ENCODE measurements at places on chromosomes 7 and 10.

- DNase-seq: peak; percentile 43
Observed at GRCh38 chr10:49539320-49539885, 482 bp upstream of the ERCC6 start.

DNA sequence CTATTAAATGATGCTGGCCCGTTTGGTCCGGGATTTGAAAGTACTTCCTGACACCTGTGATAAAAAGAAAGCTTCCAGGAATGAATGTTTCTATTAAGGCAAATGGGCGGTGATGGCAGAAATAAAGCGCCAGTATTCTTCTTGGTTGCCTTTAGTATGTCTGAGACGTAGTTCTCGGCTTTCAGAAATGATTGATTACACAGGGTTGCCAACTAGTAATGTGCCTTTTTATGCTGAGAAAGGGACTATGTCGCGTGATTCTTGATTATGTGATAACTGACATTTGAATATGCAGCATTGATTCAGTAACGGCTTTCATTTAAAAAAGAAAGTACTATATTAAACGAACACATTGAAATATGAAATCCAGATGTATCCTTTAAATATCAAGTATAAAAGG, 13.9 kb downstream of the ZRANB1 start:
- DNase-seq: no peak

DNA sequence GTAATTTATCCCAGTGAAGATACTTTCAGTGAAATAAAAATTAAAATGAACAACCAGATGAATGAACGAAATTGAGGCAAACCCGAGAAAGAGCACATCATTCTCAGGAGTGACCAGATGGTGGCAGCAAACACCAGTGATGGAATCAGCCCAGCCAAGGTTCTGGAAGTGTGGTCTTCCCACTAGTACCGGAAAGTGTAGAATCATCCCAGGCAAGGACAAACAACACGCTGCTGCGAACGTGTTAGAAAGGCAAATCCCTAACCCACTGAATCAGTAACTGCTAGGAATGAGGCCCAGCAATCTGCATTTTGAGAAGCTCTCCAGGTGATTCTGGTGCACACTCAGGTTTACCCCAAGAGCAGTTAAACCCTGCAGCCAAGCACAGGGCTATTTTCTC, 15.5 kb upstream of the SLC18A3 start:
- peak; percentile 67 for DNase-seq

- DNase-seq: no peak
Observed at GRCh38 chr10:28761084-28761846, 83.9 kb downstream of the BAMBI start.

DNA sequence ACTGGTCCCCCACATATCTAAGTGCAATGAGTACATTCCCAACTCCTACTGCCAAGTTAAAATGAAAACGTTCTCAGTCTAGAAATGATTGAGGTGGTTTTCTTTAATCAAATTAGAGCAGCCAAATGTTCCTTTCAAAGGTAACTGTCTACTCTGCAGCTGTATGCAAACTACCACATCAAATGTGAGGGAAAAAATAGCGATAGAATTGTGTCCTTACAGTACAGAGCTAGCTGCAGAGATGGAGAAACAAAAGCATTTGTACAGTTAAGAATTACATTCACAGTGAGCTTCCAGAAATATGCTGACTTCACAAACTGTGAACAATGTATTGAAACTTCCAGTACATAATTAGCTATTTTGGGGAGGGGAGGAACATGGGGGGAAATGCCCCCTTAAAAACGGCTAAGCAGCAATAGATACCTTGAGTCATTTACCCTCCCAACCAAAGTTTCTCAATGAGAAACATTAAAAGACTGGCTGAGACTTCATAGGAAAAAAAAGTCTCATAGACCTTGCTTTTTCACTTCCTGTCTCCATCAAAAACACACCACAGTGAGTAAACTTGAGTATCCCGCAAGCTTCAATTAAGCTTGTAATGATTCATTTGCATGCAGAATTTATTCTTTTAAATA, 22.9 kb downstream of the CDK6 start:
- DNase-seq: peak; percentile 79

GRCh38 chr10:130998642-130999041, 312.9 kb downstream of the TCERG1L start:
- DNase-seq: no peak

DNA sequence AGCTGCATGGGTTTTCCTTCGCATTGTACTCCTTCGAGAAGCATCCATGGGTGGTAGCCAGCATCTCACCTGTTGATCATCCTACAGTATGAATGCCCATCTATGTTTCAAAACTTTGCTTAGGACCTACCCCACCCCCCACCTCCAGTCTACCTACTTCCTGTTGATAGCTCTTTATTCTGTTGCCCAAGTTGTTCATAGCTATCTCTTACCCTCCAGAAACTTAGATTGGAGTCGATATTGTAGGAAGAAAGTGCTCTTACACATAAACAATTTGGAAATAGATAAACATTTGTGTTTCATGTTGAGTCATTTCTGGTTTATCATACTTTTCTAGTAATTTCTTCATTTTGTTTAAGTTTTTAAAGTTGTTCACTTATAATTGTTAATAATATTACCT, 90.1 kb downstream of the FAS start:
- no peak for DNase-seq

- no peak for DNase-seq
Observed at GRCh38 chr10:26243351-26243720, 26.8 kb downstream of the GAD2 start.

DNA sequence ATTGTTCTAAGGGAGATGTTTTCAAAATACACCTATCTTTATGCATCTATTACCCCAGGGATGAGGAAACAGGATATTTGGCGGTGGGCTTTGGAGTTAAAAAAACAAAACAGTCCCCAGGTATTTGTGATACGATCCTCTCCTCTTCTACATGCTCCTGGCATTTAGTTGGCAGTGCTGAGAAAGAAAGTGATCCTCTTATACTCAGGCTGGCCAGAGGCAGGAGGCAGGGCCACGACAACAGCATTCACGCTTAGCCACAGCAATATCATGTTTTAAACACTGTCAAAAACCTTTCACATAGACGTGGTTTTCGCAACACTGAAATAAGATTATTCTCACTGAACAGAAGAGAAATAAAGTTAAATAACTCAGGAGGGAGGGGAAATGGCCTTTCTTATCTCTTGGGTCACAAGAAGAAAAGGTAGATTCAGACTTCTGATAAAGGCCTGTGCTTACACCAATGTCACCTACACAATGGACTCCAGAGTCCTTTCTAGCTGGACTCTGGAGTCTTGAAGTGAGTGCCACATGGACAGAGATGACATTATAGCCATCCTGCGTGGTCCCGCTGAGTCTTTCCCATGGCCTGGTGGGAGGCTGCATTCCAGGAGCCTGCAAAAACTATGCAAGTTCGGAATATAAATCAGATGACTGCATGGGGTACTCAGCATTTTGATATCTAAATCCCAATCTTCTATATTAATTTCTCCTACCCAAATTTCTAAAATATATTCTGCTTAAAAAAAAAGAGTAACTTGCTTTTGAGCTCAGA, 88.7 kb downstream of the PIP4K2A start:
- no peak for DNase-seq

DNA sequence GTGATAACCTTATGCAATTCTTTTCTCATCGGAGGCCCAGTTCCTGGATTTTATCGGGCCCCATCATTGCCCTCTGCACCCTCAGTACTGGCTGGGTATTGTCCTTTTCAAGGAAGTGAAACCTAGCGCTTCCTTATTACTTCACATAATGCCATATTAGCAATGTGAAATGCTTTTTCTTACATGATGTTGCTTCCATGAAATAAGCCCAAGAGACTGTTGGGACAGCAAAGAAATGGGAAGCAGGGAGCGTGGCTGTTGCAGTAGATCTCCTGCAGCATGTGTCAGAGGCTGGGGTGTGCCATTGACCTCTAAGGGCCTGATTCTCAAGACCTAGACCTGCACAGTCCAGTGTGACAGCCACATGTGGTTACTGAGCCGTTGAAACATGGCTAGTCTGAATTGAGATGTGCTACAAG, 8.1 kb downstream of the CHN2 start:
- no peak for DNase-seq

GRCh38 chr10:70692043-70692603, 19.8 kb downstream of the ADAMTS14 start:
- no peak for DNase-seq

DNA sequence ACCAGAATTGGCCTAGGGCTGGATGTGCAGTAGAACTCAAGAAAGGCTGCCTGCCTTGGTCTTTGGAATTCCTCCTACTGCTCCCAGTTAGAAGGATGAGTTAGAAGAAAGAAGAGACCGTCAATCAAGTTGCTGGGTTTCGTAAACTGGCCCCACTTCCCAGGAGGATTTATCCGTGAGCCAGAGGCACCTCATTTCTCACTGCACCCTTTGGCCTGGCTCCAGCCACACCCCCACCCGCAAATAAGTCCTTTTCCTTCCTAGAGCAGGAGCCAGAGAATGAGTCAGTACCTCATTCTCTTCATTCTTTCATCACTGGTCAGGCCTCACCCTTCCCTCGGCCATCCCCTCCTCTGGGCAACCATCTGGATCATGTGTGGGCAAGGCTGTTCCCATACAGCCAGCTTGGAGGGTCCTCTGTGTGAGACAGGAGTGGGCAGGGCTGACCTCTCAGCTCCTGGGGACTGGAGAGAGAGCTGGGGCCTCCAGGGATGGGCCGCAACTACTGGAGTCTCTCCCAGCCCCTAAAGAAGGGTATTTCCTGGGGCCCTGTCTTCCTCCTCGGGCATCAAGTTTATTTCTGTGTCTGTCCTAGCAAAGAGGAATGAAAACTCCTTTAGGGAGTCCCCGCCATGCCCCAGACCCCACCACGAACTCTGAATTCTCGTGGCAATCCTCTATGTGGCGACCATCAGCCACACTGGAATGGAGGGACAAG, 87.2 kb upstream of the DUSP5 start:
- DNase-seq: peak; percentile 98

DNA sequence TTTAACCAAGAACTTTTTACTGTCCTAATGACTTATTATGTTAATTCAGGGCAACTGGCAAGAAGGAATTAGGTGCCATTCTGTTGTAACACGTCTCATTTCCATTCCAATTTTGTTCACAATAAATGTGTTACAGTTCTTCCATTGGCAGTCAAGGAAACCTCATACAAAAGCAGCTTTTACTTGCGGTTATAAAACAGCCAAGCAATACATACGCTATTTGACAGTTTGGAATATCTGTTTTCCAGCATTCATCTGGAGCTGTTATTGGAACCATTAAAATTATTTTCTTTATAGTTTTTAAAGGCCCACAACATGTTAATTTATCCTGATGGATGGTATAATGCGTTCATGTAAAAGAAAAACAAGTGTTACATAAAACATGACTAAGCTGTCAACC, 33.3 kb downstream of the MTERF1 start:
- no peak for DNase-seq

DNA sequence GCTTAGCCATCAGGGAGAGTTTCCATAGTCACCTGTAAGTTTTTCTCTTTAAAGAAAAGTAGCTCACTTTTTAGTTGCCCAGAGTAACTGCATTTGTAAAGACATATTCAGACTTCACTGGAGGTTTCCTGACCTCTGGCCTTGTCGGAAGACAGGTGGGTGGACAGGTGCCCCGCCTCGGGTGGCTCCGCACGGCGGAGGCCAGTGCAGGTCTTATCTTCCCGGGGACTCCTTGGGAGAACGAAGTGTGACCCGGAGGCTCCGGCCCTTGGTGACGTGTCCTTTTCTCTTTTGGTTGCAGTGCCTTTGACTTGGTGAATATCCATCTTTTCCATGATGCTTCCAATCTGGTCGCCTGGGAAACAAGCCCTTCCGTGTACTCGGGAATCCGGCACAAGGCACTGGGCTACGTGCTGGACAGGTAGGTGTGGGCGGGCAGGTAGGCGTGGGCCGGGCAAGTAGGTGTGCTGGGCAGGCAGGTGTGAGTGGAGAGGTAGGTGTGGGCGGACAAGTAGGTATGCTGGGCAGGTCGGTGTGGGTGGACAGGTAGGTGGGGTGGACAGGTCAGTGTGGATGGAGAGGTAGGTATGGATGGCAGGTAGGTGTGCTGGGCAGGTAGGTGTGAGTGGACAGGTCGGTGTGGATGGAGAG, 75.8 kb downstream of the NKX6-2 start:
- no peak for DNase-seq

GRCh38 chr10:47095211-47095610, 184.0 kb downstream of the PTPN20 start:
- no peak for DNase-seq

DNA sequence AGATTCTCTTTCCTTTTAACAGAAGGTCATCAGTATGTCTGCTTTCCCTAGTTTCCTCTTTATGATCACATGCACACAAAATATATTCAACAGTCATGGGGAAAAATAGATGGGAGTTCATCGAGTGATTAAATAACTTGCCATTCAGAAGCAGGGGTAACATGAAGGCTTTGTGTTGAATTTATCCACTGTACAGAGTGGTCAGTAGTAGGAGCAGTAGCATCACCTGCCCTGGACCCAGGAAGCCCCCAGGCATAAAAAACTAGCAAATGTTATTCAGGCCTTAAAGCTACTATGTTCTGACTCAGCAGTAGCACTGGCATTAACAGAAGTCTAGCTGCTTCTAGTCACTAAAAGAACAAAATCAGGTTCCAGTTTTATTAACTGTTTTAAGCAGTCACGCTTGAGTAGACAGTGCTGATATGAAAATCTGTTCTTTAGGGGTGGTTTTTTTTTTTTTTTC, 31.4 kb upstream of the FAM133B start:
- DNase-seq: peak; percentile 84

GRCh38 chr7:84985073-84985784, 201.6 kb downstream of the SEMA3D start:
- DNase-seq: peak; percentile 41

- peak; percentile 82 for DNase-seq
Observed at GRCh38 chr7:112510001-112510742, 29.4 kb downstream of the LSMEM1 start.

DNA sequence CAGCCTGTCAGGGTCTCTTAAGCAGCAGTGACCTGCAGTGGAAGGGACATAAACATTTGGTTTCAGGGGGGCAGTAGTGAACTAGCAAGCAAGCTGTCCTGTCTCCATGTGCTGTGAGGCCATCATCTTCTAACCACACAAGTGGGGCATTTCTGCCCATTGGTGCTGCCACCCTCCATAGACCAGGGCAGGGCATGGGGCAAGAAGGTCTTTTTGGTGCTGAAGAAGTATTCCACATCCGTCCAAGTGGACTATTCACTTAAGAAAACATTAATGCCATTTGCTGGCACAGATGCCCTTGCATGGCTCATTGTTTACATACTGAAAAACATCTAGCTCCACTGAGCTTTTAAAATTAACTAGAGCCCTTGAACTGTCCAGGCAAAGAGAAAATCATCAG, 35.8 kb downstream of the ALOX5 start:
- DNase-seq: no peak
